Right cardiac atrium (tissue), 5 donors: ENCODE measurements at places on chromosomes 5 and 9. TPM values are rescaled to one million over a fixed set of nuclear protein-coding genes. Genes with fewer than 3 reads are reported as not detected.
A peak's percentile ranks its signal among the peaks of the same experiment; 100 is the strongest.

DNA sequence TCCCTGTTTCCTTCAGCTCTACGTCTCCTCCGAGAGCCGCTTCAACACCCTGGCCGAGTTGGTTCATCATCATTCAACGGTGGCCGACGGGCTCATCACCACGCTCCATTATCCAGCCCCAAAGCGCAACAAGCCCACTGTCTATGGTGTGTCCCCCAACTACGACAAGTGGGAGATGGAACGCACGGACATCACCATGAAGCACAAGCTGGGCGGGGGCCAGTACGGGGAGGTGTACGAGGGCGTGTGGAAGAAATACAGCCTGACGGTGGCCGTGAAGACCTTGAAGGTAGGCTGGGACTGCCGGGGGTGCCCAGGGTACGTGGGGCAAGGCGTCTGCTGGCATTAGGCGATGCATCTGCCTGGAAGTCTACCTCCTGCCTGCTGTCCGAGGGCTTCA, 27.7 kb downstream of the ABL1 start:
- DNase-seq, result no peak

GRCh38 chr5:62309107-62309506, 3.1 kb downstream of the KIF2A start:
- DNase-seq, result no peak

DNA sequence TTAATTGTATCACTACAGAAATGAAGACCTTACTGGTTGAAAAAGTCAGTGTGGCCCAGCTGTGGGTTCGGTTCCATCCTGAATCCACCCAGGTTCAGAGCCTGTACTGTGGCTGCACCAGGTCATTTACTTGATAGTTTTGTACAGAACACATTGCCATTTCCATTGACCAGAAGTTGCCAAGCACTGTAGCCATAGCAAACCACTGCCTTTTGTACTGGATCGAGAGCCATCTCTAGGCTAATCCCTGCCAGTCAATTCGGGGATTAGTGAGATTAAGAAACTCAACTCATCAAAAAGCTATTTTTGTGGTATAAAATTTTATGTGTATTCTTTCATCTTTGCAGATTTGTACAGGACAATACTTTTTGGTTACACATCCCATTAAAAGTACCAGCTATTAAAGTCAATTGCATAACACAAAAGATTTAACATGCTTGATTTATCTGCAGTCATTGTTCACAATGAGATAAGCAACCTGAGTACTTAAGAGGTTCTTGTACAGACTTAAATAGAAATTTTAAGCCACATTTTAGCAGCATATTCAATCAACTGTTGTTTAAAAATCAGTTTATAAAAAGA, 108.5 kb upstream of the OTULINL start:
- no peak for DNase-seq

DNA sequence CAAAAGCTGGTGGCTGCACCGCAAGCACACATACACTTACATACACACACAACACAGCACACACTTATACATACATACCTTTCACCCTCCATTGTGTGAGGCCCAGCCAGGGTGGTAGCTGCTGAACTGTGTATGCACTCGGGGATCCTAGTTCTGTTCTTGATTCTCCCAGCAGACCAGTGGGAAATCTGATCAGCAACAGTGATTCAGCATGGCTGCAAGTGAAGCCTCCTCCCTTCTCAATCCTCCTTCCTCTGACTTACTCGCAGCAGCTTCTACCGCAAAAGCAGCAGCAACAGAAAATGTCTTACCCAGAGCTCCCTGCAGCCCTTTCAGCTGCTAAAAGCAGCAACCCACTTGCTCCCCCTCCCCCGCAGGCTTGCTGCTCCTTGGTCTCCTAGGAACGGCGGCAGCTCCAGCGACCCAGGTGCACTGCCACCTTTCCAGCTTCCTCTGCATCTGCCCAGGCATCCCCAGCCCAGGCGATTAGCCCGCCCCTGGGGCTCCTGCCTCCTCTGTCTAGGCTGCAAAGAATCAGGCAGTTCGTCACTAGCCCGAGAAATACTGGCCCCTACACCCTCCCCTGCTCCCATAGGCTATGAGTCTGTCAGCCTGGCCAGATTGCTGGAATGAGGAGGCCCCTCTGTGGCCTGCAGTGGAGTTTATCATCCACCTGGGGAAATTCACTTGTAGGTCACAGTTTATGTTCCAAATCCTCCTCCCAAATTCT, at the start of gene KLHL3:
TSS of gene KLHL3 (minus strand) at position 535 of the 730 bp plus-strand sequence. CDS start at position 92, 443 bp downstream.
- DNase-seq, result peak; percentile 73

DNA sequence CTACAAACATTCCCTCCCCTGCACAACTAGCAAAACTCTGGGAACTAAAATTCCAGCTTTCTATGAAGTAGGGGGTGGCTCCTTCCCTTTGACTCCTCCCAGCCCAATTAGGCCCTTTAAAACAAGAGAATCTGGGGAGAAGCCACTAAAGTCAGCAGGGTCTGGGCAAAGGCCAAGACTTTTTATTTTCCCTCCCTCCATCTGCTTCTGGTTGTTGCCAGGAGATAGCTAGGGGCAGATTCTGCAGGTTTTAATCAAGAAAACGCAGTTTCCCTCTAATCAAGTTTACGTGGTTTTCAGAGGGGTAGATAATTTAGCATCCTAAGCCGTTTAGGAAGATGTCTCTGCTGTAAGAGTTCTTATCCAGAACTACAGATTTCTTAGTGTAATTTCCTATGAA, 114.5 kb upstream of the CDH6 start:
- DNase-seq, result no peak

GRCh38 chr5:33423018-33423630, 17.6 kb upstream of the TARS1 start:
- no peak for DNase-seq

DNA sequence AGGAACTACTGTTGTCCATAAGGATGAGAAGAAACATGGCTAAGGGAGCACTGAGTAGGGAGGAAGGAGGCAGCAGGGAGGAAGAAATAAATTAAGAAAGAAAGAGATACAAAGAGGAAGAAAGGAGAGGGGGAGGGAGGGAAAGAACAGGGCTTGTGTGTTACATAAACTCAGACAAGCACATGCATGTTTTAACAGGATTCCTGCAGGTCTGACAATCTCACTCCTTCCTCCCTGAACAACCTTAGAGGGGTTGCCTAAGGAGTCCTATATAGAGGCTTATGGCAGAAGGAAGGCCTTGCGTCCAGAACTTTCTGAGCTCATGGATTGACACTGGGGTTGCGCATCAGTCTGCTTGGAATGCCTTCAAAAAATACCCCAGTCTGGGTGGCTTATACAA, 4.2 kb upstream of the KCNIP1 start:
- no peak for DNase-seq

- DNase-seq, result no peak
Measured at GRCh38 chr9:95450171-95451064, 66.4 kb downstream of the PTCH1 start.

GRCh38 chr5:134590992-134591659, 41.5 kb downstream of the SAR1B start:
- no peak for DNase-seq

- DNase-seq, result peak; percentile 48
Measured at GRCh38 chr5:102760815-102761214, 5.7 kb downstream of the PAM start.

GRCh38 chr5:16180789-16181082, 1.1 kb upstream of the MARCHF11 start:
- no peak for DNase-seq

GRCh38 chr5:163434401-163434866, 3.0 kb upstream of the CCNG1 start:
- no peak for DNase-seq

DNA sequence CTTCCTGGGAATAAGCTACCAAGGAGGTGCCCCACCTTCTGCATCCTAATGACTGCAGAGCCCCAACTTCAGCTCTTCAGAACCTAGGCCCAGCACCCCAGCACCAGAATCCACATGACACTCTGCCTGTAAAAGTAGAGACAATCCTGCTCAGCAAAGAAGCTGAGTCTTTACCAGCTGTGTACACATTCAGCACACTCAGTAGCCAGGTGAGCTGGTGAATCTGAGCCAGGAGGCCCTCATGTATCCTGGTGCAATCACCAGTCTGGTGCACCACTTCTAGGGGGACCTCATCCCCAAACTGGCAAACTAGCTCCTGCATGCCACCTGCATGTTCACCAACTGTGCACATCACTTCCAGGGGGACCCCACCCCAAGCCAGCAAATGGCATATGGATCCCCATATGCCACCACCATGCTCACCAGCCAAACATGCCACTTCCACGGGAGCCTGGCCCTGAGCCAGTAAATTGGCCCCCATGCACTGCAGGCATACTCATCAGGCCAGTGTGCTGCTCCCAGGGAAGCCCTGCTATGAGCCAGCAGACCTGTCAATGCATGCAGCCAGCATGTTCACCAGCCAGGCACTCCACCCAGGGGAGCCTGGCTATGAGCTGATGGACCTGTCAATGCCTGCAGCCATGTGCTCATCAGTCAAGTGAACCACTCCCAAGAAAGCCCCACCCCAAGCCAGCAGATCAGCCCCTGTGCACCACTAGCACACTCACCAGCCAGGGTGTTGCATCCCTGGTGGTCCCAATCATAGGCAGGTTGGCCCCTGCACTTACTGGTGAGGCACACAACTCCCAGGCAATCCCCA, 15.6 kb upstream of the BTNL9 start:
- DNase-seq, result no peak

LHFPL2 gene
- total RNA-seq, result 10.9 TPM

RHOBTB3 gene
- total RNA-seq, result 106 TPM

PRR7 gene
- not detected for total RNA-seq

ANKRD18B gene
- total RNA-seq, result 0.75 TPM

PALM2AKAP2 gene
- 87.1 TPM for total RNA-seq
